Bone marrow (tissue), 2 donors: ENCODE measurements at places on chromosomes 13 and 19.

- DNase-seq, result peak; percentile 86
These were observed 2.0 kb upstream of the TMEM221 start for GRCh38 chr19:17450264-17451075.

GRCh38 chr13:46088821-46089562, 15.8 kb downstream of the CPB2 start:
- DNase-seq, result no peak

- DNase-seq, result no peak
These were observed 468 bp downstream of the STX10 start for GRCh38 chr19:13149628-13150186.

GRCh38 chr19:5703819-5704818, 14.0 kb downstream of the RPL36 start:
- DNase-seq, result no peak

DNA sequence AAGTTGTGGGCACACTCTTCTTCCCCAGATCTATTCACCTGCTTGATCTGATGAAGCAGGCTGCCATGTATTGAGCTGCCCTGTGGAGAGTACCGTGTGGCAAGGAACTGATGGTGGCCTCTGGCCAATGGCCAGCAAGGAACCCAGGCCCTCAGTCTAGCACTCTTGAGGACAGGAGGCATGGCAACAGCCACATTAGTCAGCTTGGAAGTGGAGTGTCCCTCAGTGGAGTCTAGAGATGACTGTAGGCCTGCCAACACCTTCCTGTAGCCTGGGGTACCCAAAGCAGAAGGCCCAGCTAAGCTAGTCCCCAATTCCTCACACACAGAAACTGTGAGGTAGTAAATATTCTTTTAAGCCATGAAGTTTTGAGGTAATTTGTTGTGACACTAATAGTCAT, 412.5 kb downstream of the DACH1 start:
- DNase-seq, result no peak

DNA sequence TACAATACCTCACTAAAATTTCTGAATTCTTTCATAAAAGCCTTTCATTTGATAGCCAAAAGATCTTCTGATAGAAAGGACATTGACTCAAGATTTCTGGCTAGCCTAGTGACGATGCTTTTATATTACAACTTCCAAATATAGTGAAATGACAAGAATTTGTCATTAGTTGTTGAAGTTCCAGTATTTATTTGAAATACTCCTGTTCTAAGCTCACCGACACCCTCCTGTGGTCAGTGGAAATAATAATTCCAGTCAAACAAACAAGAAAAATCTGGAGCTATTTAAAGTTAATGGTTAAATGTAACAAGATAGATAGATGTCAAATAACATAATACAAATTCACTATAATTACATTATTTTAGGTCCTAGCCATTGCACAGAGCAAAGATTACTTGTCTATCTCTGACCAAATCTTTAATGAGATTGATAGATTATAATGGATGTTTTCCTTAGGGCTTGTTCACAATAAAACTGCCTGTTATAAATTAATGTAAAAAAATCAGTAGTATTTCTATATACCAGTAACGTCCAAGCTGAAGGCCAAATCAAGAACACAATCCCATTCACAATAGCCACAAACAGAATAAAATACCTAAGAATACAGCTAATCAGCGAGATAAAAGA, 195.5 kb downstream of the RGCC start:
- DNase-seq, result no peak

- DNase-seq, result no peak
These were observed 5.5 kb upstream of the ZNF175 start for GRCh38 chr19:51565583-51565982.
